ENCODE measurements at places on chromosomes 12 and 14.

- DNase-seq: no peak
Observed at GRCh38 chr14:75989134-75989533, 3.6 kb downstream of the IFT43 start.

DNA sequence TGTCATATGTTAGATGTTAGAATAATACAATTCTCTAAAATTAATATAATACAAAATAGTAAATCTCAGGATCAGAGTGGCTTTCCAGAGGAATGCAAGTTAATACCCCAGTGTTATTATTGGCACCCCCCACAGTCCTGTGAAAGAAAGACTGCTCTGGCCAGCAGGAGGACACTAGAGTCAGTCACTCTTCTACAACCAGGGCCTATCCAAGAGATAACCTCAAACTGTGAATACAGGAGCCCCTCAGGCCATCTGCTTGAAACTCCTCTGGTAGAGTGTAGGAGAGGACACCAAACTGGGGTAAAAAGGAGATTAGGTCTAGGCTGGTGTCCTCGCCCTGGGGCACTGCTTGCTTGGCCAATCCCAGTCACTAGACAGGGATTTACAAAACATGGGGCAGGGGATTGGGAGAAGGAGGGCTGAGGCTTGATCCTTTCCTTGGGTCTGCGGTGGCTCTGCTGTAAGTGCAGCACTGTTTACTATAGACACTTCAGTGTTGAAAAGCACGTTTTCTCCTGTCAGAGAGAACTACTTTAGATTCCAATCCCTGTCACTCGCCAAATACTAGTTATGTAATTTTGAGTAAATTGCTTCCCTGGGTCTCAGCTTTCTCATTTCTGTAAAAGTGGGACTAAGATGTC lies 44.5 kb upstream of the PTPRR start:
- DNase-seq: no peak

GRCh38 chr12:101642115-101643067 lies 47.6 kb downstream of the MYBPC1 start:
- DNase-seq: no peak

- DNase-seq: no peak
Observed at GRCh38 chr14:99509871-99510555, 28.8 kb downstream of the CCNK start.

- DNase-seq: no peak
Observed at GRCh38 chr12:53068811-53069585, 10.2 kb downstream of the SPRYD3 start.

- DNase-seq: no peak
Observed at GRCh38 chr12:32863128-32863527, 33.4 kb downstream of the PKP2 start.

DNA sequence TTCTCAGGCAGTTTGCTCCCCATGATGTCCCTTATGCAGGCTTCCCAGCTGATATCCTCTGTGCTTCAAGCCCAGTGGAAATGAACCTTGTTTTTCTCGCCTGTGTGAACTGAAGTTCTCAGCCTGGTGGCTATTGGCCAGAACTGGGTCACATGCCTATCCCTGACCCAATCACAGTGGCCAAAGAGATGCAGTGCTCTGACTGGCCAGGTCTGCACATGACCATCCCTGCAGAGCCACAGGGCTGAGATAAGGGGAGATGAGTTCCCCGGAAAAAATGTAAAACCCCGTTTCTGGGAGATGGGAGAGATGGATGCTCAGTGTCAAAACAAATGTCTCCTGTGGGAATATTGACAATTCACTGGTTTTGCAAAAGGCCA lies 34.7 kb upstream of the FZD10 start:
- no peak for DNase-seq

DNA sequence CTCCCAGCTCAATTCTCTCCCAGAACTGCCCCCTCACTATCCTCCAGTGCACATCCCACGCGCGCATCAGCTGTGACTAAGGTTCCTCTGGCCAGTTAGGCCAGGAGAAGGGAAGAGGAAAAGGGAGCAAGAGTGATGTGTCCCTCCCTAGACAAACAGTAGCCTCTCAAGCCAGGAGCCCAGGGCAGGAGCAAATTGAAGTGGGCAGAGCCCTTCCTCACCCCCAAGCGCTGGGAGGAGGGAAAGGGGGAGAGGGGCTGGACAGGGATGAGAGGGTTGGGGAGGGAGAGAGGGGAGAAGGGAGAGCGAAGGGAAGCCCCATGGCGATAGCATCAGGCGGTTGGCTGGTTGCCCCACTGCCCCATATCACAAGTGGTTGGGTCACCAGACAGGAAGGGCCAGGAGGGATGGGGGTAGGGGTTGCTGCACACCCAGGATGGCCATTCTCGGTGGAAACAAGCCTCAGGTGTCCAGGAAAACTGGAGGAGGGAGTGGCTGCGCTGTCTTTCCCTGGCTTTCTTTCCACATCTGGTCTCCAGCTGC lies 1.1 kb downstream of the CD63 start:
- no peak for DNase-seq

- DNase-seq: no peak
Observed at GRCh38 chr12:88781909-88782308, 201.6 kb upstream of the KITLG start.

GRCh38 chr14:23608454-23608853 lies 27.7 kb upstream of the DHRS2 start:
- DNase-seq: no peak

GRCh38 chr14:81766321-81766915 lies 232.8 kb upstream of the SEL1L start:
- DNase-seq: no peak

DNA sequence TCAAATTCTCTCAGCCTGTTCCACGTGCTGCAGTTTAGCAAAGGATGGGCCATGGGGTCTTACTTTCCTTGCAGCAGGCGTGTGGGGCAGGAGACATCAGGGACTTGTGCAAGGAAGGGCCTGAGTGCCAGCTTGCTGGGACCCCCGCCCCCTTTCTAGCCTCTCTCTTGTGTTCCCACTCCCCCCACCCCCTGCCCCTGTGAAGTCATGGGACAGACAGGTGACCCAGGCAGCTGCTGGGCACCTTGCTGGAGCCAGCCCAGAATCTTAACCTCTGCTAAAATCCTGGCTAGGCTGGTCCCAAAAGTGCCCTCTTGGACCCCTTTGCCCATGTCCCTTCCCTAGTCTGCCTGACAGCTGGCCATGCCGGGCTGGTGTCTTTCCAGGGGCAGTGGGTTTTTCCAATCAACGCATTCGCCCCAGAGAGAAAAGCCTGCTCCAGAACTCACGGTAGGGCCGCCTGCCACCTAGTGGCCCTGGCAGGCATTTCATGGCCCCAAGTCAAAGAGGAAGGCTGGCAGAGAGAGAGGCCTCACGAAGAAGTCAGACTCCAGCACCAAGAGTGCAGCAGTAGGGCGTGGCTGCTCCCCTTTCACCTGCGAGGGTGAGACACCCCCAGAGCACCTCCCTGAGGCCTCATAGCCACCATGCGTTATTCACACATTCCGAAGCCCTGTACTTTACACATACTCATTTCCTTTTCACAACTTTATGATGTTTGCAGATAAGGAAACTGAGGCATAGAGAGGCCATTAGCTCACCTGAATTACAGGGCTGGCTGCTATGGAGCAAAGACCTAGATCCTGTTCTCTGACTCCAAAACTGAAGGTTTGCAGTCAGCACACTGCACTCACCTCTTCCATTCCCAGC lies 67.4 kb downstream of the LGMN start:
- peak; percentile 80 for DNase-seq

DNA sequence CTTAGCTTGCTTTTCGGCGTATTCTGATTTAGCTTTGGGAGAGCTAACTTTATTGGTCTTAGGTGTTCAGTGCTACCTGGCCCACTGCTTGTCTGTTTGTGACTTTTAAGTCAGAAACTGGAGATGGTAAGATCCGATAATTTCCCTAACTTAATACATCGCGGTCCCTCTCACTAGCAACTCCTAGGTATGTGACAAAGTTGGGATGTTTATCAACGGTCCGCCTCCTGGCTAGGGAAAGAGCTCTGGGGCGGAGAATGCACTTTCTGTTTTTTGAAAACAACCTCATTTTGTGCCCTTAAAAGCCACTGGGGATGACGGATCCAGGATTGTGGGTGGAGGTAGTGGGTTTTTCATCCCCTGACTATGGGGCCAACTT lies 1.2 kb downstream of the CDKN1B start:
- DNase-seq: no peak

DNA sequence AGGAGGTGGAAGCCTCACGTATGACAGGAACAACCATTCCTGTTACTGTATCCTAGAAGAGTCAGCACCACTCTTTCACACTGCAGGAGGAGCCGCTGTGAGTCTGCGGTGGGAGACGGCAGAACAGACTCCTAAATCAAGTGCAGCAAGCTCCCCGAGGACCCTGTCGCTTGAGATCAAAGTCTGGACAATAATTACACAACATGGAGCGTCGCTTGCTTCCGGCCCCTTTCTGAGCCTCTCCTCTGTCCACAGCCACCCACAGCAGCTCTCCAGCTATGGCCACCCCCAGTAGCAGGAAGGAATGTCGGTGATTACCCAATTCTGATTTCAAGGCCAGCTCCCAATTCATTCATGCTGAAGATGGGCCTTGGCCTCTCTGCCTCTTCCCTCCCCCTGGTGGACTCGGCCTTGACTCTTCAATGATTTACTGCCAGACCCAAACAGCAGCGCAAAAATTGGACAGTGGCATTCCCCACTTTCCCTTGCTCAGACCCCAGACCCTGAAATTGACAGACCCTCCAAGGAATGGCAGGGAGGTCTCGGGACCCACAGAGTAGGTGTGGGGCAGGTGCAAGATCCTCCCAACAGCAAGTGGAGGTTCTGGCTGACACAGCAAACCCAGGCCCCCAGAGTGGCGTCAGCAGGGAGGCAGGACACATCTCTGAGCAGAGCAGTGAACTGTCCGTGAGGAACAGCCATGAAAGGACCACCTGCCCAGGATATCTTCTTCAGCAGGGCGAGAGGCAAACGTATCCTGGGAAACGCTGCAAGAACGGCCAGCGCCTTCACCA lies 272.7 kb upstream of the DIO3 start:
- DNase-seq: no peak

GRCh38 chr12:32819424-32819823 lies 63.7 kb upstream of the YARS2 start:
- DNase-seq: no peak

GRCh38 chr14:98138666-98139065 lies 1133.3 kb downstream of the BCL11B start:
- DNase-seq: peak; percentile 84

- DNase-seq: peak; percentile 70
Observed at GRCh38 chr14:34322940-34323418, 139.1 kb downstream of the SPTSSA start.

GRCh38 chr12:54689984-54690383 lies 41.8 kb upstream of the DCD start:
- DNase-seq: no peak

DNA sequence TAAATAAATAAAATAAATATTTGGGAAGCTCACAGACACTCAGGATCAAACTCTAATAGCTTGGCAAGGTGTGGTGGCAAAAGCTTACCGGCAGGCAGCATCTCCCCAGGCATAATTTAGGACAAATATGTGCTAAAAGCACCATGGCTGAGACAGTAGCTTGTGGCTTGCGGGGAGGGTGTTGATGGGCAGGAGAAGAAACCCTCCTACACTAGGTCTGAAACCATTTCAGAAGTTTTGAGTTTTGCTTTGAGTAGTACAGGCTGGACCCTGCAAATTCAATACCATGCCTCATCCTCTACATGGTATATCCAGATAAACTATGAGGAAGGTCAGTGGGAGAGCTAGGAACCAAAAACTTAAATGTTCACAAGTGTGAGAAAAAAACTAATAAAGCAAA lies 33.1 kb downstream of the MAP3K9 start:
- no peak for DNase-seq

DNA sequence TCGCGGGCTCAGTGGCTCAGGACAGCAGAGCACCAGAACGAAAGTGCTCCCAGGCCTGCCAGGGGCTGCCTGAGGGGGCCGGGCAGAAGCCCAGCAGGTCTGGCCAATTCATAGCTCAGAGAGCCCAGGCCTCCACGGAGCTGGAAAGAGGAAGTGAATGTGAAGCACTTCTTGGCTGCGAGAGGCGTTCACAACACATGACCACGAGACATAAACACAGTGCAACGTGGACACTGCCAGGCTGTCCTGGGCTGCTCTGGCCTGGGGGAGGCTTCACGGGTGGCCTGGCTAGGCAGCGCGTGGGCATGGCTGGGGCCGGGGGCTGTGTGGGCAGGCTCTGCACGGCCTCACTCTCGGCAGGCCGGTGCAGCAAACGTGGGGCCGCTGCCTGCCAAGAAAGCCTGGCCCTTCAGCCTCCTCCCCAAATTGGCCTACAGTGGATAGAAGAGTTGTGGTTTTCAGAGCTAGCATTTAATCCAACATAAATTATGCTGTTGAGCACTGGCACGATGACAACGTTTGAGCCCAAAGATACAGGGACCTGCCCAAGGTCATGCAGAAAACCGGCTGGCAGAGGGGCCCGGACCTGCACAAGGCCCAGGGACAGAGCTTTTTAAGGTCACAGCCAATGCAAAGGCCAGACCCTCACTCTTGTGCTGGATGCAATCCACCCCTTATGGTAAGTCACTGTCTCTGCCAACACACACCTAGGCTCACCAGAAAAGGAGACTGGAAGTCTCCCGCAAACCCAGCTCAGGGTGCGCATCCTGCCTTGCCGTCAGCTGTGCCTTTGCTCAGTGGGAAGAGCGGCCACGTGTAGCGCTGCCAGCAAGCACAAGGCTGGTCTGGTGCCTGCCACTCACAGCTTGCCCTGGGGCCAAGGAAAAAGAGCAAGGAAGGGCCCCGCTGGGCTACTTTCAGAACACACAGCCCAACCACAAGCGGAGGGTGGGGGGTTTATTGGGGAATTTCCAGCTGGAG lies 8.6 kb downstream of the SLC25A29 start:
- no peak for DNase-seq

- DNase-seq: no peak
Observed at GRCh38 chr14:76268700-76269099, 107.2 kb upstream of the ESRRB start.

DNA sequence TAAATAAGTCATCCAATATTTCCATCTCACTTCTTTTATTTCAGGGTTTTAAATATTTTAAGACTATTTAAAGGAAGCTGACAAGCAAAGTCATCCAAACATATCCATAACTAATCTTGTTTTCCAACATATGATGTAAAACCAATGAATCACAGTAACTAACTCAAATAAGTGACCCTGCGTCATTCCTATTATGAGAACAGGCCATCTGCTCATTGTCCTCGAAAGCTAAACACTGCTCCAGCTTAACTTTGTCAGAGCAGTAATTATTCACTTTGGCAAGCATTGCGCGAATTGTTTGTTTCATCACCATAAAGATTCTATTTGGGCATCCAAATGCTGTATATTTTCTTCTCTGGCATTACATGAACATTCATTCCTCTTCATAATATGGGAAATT lies 99.1 kb downstream of the CAPZA3 start:
- DNase-seq: no peak

DNA sequence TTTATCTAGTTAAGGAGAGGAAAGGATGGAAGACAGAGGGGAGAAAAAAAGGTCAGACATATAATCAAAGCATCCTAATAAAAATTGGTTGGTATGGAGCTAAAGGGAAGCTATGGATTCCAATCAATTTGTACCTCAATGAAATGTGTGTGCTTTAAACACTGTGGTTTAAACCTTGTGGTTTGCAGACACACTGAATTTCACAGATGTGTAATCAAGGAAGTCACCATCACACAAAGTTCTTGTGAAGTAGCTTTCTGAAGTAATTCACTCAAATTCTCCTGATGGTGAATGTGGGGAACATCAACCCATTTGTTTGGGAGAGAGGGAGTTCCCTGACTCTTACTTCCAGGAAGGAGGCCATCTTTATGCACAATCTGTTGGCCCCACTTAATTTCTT lies 243.3 kb upstream of the KRR1 start:
- peak; percentile 48 for DNase-seq

GRCh38 chr12:58888131-58888783 lies 32.0 kb downstream of the LRIG3 start:
- no peak for DNase-seq

Measured in activated CD4-positive, alpha-beta T cell treated with anti-CD3 and anti-CD28 coated beads, Interleukin-2, amount 50 U/mL, for 16 hours (primary cell).